ENCODE measurements at places on chromosomes 4 and X. TPM values are rescaled to one million over a fixed set of nuclear protein-coding genes. Genes with fewer than 3 reads are reported as not detected.

The GRPR gene
- 18.0 TPM for total RNA-seq

The ABCG2 gene
- total RNA-seq = 2.1 TPM

The TMPRSS11F gene
- total RNA-seq = not detected

The TLL1 gene
- 0.46 TPM for total RNA-seq

The MRPS18C gene
- 60.3 TPM for total RNA-seq

The FGF5 gene
- total RNA-seq = not detected

The ZCCHC12 gene
- 0.94 TPM for total RNA-seq

The ATP2B3 gene
- 0.32 TPM for total RNA-seq

DNA sequence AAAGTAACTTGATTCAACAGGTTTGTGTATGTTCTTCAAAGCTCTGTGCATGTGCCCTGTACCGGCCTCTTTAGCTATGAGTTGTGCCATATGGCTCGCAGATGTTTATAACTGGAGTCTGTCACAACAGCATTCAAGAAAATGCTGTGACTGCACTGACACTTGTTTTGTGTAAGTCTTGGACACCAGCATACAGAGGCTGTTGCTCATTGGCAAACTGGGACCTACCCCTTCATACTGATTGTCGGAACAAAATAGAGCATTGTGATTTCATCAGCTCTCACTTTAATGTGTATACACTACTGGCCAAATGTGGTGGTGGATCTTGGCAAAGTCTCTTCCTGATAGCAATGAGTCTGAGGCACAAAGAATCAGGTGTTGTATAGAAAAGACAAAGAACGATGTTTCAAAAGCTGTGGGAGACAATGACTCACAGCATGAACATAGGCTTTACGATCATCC is 133.9 kb downstream of the EGF start:
- no peak for DNase-seq

GRCh38 chrX:368811-369562 is 17.7 kb downstream of the PPP2R3B start:
- DNase-seq = no peak

DNA sequence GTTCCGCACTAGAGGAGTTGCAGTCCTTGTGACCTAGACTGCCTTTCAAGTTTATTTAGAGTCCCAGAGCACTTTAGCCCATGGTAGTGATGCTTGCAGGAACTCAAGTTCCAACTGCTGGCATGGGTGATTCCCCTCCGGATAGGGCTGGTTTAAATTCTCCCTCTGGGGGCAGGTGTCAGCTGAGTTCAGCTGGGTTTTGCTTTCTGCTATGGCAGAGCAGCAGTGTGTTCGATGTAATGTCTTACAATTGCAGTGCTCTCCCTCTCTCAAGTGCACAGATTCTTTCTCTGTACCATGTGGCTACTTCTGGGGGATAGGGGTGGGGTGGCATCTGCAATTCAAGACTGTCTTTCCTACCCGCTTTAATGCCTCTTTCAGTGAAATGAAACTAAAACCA is 164.8 kb upstream of the ZIC3 start:
- DNase-seq = no peak

GRCh38 chrX:73840120-73840924 is 277.3 kb downstream of the CHIC1 start:
- no peak for DNase-seq

DNA sequence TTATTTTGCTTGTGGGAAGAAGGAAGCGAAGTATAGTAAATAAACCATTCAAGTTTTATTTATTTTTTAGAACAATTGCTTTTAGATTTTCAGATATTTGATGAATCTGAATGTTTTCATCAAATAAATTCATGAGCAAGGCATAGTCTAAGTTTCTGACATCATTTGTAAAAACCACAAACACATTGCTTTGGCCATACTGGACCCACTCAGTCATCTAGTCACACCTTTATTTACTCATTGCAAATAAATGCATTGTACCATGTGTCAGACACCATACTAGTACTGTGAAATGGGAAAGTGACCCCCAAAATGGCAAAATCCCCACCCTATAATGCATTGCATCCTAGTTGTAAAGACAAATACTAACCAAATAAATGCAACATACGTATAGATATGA is 449.1 kb upstream of the SMIM31 start:
- no peak for DNase-seq

DNA sequence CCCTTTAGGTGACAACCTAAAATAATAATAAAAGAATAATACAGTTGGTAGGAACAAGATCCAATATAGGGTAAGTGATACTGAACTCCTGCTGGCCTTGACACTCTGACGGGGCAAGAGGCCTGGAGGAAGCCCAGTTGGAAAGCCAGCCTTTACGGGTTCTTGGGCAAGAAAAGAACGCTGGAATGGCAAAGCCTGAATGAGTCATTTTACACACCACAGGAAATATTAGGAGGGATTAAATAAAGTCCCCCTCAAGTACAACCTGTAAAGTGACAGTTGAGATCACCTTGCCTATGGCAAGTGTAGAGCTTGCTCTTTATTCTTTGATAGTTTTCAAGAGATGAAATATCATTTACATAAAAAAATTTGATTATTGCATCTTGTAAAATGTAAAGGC is 244.5 kb upstream of the TLL1 start:
- no peak for DNase-seq

DNA sequence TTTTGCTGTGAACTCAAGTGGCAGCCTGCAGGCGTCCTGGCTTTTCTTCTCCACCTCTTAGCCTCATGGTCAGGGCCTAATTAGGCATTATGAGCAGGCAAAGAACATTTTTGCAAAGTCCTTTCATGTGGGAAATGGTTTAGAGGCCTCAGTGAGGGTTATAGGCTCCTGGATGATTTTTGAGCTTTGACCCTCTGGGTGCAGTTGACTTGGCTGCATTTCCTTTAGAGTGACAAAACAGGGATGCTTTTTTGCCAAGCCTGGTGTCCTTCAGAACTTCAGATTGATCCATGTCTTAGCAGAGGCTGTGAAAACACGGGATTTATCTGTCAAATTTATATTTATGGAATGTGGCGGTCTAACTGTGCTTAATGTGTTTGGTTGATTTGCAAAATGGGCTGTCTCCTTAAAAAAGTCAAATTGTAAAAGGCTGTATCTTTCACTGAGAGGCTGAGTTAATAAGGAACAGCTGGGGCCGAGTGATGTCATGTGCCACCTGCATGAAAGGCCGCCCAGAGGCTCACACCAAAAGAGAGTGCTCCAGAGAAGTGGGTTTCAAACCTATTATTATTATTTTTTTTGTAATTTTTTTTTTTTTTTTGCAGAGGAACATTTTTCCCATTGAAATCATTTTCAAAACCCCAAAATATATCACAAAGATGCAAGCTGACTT is 192.2 kb upstream of the ARX start:
- no peak for DNase-seq

GRCh38 chr4:75434105-75434504 is 80.1 kb downstream of the RCHY1 start:
- no peak for DNase-seq

GRCh38 chr4:148286012-148286411 is 156.2 kb downstream of the NR3C2 start:
- no peak for DNase-seq

DNA sequence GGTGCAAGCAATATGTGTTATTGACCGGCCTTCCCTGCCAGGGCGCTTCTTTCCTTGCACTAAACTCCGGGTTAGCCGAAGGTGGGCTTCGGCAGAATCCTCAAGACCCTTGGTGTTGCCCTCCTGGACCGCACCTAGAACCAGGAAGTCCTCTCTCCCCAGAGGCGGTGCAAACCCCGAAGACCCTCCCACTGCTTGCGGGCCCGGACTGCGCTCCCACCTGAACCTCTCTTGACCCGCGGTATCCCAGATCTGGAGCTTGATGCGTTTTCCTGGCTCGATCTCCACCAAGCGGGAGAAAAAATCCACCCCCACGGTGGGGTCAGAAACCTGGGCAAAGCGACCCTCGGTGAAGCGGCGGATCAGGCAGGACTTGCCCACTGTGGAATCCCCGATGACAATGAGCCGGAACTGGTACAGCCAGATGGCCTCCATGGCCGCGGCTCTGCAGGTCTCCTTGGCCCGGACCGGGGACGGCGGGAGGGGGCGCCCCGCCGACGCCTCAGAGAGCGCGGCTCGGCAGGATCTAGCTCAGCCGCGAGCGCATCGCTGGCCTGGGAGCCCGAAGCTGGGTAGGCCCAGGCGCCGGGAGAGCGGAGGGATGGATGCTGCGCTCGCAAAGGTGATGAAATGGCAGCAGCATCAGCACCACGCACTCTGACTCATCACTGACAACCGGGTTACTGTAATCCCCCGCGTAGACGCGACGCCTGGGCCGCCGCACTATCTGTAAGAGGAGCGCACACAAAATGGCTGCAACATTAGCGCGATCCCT is at the start of gene RAB39B:
Gene RAB39B, minus strand, starts transcription at position 638 of the 775 bp plus-strand sequence. Its CDS starts 203 bp downstream, at position 435.
- peak; percentile 64 for DNase-seq

DNA sequence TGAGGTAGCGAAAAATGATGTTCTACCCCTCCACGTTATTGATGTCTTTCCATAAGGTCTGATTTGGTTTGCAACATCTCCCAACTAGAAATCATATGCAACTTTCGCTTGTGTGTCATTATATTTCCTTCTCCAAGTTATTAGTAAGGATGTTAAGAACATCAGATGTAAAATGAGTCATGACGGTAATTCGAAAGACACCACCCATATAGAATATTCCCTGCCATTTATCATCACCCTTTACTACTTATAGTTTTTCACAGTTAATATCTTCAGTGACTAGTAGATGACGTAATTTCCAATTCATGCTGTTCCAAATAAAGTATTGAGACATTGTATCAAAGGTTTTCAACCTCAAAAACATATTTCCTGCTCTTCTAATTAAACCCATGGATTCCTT is 146.7 kb upstream of the MAP3K15 start:
- no peak for DNase-seq

GRCh38 chrX:24646006-24646405 is 1.1 kb downstream of the PCYT1B start:
- no peak for DNase-seq

GRCh38 chr4:182478475-182478874 is 235.3 kb downstream of the TENM3 start:
- DNase-seq = no peak

- no peak for DNase-seq
Observed at GRCh38 chr4:109359040-109359646, 56.7 kb upstream of the COL25A1 start.

GRCh38 chr4:16745009-16745635 is 153.3 kb downstream of the LDB2 start:
- DNase-seq = no peak

- no peak for DNase-seq
Observed at GRCh38 chr4:52244103-52244775, 193.1 kb downstream of the SPATA18 start.

DNA sequence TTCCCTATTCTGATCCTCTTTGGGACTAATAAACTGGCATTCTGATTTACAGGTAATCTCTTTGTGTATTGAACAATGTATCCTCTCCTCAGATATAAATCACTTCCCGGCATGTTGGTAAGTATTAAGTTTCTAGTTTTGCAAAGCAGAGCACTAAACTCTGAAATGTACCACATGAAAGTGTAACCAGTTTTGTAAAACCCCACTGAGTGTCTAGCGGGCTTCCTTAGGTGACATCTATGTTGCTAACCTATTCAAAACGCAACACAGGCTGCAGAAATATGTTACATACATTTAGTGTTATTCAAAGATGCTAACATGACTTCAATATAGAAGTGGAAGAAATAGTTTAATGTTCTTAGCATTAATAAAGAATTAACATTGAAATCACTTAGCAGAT is 25.2 kb downstream of the DNAJB14 start:
- no peak for DNase-seq

DNA sequence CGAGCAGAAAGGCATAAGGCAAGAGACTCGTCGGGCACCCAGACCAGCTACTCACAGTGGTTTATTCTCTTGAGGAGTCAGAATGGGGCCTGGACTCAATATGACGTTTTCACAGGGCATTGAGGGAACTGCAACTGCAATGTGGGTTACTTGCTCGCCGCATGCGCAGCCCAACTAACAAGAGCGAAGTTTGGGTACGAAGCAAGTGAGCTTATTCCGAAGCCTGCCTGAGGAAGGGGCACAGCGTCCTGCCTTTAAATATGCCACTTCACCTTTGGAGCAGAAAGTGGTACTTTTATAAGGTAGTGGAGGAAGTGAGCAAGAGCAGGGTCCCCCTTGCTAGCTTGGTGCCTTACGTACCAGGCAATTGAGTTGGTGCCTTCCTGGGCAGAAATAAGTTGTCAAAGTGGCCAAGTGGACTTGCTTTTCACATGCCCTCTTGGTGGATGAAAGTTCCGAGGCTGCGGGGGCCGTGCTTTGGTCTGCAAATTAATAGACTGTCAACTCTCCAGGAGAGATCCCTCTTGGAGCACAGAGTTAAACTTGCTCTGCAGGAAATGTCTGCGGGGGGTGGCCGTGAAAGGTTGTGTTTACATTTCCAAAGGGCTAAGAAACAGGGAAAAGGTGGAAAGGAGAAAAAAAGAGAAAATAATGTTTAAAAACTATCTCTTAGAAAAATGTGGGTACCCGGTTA is 480.4 kb downstream of the TRIML1 start:
- DNase-seq = peak; percentile 38

DNA sequence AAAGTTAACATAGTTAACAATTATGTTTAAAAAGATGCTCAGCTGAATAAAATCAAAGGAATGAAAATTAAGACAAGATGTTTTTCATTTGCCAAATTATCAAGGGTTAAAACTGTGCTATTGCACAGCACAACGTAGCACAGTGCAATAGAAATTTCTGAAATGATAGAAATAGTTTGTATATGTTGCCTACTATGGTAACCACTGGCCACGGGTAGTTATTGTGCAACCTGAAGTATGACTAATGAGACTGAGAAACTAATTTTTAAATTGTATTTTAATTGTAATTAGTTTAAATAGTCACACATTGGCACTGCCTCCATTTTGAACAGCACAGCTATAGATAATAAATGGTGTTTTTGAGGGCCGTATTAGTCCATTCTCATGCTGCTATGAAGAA is 343.1 kb upstream of the FAM241A start:
- no peak for DNase-seq

DNA sequence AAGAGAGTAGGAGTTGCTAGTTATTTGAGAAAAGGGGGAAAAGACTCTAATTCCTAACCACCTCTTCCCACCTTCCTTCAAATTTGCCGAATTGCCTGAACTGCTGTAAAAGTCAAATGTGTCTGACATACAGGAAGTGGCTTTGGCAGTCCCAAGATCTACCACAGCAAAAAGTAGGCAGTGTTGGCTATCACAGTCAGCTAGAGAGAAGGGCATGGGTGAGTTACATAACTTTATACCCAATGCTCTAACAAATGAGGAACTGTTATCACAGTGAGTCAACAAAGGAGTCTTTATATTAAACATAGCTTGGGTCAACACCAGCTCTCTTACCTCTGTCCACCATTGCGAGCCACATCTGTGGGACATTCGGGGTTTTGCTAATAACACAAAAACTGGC is 2.4 kb upstream of the MBNL3 start:
- no peak for DNase-seq

All from WTC11 (cell line).